ENCODE measurements at places on chromosomes 3 and 15.
A peak's percentile ranks its signal among the peaks of the same experiment; 100 is the strongest.

DNA sequence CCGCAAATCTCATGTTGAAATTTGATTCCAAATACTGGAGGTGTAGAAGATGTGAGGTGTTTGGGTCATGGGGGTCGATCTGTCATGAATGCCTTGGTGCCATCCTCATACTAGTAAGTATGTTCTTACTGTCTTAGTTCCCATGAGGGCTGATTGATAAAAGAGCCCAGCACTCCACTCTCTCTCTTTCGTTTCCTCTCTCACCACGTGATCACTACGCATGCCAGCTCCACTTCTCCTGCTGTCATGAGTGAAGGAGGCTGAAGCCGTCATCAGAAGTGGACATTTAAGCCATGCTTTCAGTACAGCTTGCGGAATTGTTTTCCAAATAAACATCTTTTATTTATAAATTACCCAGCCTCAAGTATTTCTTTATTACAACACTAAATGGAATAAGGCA, 6.1 kb downstream of the OR5H15 start:
- no peak for DNase-seq

DNA sequence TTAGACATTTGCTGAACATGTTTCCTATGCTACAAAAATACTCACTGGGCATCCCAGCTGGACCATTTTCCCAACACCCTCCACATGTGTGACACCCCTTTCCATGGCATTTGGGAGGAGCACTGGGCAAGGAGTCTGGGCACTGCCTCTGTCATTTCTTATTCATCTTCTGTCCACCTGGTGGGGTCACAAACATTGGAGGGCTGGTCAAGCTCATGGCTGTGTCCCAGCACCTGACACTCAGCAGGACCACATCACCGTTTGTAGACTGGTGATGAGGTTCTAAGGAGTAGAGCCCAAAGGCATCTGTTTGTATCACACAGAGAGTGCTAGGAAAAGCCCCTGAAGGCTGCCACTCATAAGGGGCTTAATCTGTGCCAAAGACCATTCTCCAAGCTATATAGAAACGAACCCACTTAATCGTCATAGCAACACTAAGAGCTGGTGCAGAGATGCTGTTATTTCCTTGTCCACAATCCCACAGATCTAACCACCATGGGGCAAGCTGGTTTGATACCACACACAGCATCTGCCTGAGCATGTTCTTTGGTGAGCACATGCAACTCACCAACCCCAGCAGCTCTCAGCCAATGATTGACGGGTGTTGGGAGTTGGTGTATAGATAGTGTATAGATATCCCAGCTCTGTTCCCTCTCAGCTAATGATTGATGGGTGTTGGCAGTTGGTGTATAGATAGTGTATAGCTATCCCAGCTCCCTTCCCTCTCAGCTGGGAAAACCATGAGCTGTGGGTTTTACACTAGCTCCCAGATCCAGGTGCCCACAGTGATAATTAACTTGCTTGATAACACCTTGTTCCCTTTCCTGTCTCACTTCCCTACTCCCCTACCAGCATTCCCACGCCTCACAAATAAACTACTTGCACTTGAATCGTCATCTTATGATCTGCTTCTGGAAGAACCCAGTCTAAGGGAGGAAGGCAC, 42.7 kb upstream of the ATP2B2 start:
- DNase-seq, result no peak

GRCh38 chr15:70016511-70016994, 81.2 kb downstream of the TLE3 start:
- no peak for DNase-seq

DNA sequence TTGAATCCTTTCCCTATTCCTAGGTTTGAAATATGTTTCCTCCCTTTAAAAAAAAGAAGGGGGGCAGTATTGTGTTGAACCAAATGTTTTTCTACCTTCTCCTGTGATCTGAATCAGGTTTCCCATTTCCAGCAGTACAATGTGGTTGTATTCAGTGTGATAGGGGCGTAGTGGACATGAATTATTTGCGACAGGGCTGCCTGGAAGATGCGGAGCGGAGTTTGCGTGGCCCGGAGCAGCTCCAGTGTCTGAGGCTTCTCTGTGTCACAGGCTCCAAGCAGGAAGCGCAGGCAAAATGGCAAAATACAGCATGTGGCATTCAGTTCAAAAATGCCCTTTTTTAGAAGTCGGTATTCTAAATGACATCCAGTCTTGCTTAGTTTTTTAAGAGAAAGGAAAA, 154.4 kb downstream of the PGPEP1L start:
- DNase-seq, result peak; percentile 55

DNA sequence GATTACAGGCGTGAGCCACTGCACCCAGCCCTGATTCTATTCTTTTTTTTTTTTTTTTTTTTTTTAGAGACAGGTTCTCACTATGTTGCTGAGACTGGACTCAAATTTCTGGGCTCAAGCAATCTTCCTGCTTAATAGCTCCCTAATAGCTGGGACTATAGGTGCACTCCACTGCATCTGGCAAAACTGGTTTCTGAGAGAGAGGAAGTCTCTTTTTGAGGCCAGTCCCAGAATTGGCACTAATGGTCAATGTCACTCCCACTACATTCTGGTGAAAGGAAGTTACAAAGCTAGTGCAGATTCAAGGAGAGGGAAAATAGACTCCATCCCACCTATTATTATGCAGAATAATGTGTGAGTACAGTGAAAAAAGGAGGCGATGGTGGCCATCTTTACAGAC, 5.8 kb upstream of the TGFBR2 start:
- DNase-seq, result no peak

GRCh38 chr3:123778991-123779622, 105.0 kb downstream of the MYLK start:
- DNase-seq, result no peak

GRCh38 chr3:141286856-141287255, 55.2 kb downstream of the PXYLP1 start:
- no peak for DNase-seq

DNA sequence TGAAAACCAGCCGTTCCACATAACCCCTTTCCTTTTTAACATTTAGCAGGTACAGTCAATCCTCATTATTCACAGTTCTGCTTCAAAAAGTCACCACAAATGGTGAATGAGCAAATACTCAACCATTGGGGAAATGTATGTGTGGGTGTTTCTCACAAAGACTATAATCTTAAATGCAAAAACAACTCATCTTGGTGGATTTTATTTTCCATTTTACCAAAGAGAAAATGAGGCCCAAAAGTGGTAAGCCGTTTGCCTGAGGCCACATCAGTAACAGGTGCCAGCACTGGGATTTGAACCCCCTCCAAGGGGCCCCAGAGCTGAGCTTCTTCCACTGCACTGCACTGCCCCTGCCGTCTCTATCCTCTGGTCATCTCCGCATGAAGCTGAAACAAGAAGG, 208.8 kb downstream of the OSBPL10 start:
- DNase-seq, result no peak

DNA sequence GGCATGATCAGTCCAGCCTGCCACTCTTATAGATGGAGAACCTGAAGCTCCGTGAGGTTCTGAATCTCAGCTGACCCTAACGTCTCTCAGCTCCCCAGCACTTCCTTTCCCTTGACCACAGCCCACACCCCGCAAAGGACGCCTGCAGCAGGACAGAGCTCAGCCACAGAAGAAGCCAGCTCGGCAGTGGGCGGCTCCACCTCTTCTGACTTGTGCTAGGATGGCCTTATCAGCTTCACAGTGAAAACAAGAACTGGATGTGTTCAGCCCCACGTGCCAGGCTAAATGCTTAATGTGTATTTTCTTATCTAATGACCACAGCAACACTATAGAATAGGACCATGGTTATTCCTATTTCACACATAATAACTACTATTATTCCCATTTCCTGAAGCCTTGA, 127.6 kb downstream of the ARNT2 start:
- DNase-seq, result no peak

- DNase-seq, result no peak
Measured at GRCh38 chr15:80127911-80128310, 24.9 kb upstream of the FAH start.

DNA sequence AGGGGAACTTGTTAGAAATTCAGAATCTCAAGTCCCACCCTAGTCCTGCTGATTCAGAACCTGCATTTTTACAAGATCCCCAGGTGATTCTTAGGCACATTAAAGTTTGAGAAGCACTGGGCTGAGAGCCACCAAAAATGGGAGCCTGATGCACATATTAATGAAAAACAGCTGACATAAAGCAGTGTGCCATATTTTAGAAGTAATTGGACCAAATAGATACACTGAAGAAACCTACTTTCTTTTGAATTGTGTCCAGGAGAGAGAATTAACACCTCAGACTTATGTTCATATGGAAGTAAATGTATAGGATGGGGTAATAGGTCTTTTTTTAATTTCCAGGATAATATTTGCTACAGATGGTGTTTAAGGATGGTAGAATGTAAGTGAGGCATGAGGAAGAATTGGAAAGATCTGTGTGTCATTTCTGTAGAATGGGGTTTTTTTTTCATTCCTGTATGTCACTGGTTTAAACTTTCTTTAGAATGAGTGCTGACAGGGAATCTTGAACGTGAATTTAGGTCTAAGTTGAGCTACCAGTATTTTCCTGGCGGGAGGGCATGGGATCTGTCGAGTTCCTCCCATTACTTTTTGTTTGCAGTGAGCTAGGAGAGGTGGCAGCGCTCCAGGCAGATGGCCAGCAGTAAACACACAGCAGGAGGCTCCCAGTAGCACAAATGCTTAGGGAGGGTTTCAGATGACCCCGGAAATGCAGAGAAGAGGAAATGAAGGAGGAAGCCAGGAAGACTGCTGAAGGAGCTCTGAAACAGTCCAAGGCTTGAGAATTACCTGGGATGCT, 185.6 kb downstream of the PLCL2 start:
- DNase-seq, result peak; percentile 89

- no peak for DNase-seq
Measured at GRCh38 chr15:70474471-70475406, 288.6 kb downstream of the UACA start.

DNA sequence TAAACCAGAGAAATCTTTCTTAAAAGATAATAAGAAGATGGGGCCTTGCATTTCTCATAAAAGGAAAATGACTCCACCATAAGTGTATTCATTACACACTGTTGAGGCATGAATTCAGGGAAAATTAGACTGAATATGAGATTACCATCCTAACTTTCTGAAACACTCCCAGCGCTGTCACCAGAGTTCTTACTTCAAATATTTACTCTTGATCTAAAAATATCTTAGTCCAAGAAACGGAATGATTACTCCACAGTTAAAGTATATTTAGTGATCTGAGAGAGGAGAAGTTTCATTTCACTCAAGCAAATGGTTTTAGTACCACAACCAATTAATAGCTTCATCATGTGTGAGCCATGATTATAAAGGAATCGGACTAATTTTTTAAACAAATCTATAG, 300.3 kb downstream of the ZBTB20 start:
- DNase-seq, result no peak

DNA sequence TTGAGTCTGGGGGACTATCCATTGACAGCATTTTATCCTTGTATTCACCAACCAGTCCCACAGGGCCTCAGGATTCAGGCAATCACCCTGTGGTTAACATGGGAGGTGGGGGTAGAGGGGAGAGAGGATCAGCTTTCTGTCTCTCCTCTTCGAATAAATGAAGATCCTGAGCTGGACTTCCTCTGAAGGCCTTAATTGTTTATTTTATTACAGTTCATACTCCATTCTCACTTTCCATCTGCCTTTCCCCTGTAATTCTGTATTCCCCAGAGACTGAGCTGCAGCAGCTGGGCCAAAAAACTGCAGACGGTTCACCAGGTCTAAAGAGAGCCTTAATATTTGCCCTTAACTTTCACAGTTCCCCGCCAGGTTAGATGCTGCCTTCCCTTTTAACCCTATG, 11.9 kb downstream of the TAGLN3 start:
- DNase-seq, result peak; percentile 97

GRCh38 chr3:45560281-45560971, 34.1 kb upstream of the LIMD1 start:
- no peak for DNase-seq

- no peak for DNase-seq
Measured at GRCh38 chr15:70447928-70448698, 315.2 kb downstream of the UACA start.

DNA sequence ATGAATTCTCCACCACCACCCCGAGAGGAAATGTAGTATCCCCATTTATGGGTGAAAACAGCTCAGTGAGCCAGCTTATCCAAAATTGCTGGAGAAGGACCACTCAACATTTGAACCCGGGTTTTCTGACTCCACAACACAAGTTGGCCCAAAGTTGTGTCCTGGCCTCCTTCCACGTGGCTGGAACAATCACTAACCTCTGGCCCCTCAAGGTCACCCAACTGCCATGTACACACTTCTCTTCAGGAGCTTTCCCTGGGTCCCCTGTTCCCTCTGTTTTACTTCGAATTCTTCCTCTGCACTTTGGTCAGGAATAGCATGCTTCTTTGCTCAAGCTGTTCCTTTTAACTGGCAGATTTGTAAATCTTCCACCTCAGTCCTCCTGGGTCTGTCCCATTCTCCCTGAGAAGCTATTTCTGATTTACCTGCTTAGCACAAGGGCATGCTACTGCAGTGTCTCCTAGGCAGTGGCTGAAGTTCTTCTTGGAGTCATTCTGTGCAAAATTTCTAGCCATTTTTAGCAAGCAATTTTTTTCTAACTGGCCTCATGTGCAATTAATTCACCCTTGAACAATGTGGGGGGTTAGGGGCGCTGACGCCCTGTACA, 39.2 kb downstream of the TRIM71 start:
- DNase-seq, result no peak

DNA sequence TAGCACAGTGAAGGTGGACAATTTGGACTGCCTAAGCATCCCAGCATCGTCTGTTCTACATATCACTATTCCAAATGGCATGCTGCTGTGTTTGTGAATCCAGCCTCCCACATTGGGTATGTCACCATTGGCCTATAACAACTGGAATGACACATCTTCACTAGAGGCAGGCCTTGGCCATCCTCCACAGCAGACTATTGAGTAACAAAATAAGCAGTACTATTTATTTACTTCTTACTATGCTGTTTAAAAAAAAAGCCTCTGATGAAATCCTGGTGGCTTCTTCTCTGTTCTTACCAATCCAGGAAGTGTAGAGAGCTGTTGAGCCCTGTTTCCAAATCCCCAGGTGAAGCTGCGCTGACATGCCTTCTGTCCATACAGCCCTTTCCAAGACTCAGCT, 30.6 kb upstream of the CERS3 start:
- no peak for DNase-seq

DNA sequence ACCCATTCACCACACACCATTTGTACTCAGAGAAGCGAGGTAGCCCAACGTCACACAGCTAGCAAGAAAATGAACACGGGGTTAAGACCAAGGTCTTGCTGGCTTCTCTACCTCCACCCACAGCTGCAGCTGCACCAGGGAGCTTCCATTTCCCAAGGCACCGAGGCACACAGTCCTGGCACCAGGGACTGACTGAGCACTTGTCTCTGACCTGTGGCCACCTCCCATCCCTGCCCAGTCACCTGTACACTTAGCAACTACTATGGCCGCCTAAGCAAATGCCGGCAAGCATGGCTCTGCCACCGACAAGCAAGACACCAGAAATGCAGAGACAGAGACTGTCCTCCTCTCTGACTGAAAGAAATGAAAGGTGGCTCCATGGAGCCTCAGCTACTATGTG, 15.3 kb downstream of the ZXDC start:
- DNase-seq, result no peak

DNA sequence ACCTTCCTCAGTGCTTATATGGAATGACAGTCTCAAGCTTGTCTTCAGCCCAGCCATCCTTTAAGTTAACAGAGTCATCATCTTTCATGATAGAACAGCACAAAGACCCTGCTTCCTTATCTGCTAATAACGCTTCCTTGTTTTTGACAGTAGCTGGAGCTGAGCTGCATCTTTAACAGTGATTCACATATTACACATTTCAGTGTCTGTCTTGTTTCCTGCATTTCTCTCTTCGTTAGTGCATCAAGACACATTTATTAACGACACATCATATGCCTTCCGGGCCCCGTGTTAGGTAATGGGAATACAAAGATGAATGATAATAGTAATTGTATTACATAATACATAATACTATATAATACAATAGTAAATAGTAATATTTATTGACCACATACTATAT, 30.2 kb upstream of the GREM1 start:
- no peak for DNase-seq
